Endothelial cell of umbilical vein (primary cell): ENCODE measurements at places on chromosomes 13 and 19. TPM values are rescaled to one million over a fixed set of nuclear protein-coding genes. Genes with fewer than 3 reads are reported as not detected.

Gene SIGLEC12
- polyA plus RNA-seq = not detected in 2 replicates

Gene DNAAF3
- 0.56 and 0.75 TPM in 2 replicates for polyA plus RNA-seq

Gene CD70
- polyA plus RNA-seq = 0.10 TPM in 1 of 2 replicates, not detected in the other

Gene C13orf42
- polyA plus RNA-seq = not detected in 2 replicates

Gene IGFL2
- not detected in 2 replicates for polyA plus RNA-seq

Gene ZNF540
- polyA plus RNA-seq = 0.08 and 0.25 TPM in 2 replicates

Gene RPL21
- 310 and 585 TPM in 2 replicates for polyA plus RNA-seq

Gene CGB5
- polyA plus RNA-seq = not detected in 2 replicates

Gene TNFSF11
- polyA plus RNA-seq = not detected in 2 replicates

Gene ERF
- 102 and 125 TPM in 2 replicates for polyA plus RNA-seq

Gene YJEFN3
- 1.9 and 2.7 TPM in 2 replicates for polyA plus RNA-seq

Gene CNMD
- polyA plus RNA-seq = not detected in 2 replicates

Gene CASP14
- polyA plus RNA-seq = not detected in 2 replicates

Gene ZNF66
- 1.1 and 1.5 TPM in 2 replicates for polyA plus RNA-seq

Gene PRRG2
- 2.9 and 3.0 TPM in 2 replicates for polyA plus RNA-seq

Gene ZNF793
- 0.37 and 0.40 TPM in 2 replicates for polyA plus RNA-seq

Gene CBY2
- not detected in 2 replicates for polyA plus RNA-seq

Gene KCNN1
- 0.18 TPM in 2 replicates for polyA plus RNA-seq

Gene GGN
- polyA plus RNA-seq = 0.39 and 0.73 TPM in 2 replicates

Gene ZNF507
- 4.8 and 6.8 TPM in 2 replicates for polyA plus RNA-seq

Gene EEF1AKMT1
- 7.1 and 9.0 TPM in 2 replicates for polyA plus RNA-seq

Gene FUZ
- 12.3 and 14.5 TPM in 2 replicates for polyA plus RNA-seq

Gene ZNF534
- polyA plus RNA-seq = not detected in 2 replicates

Gene MBD3L2
- not detected in 2 replicates for polyA plus RNA-seq

Gene ADGRE2
- not detected in 2 replicates for polyA plus RNA-seq

Gene CEACAM3
- not detected in 2 replicates for polyA plus RNA-seq

Gene RETN
- polyA plus RNA-seq = not detected in 2 replicates

Gene ICAM4
- 0.41 and 0.44 TPM in 2 replicates for polyA plus RNA-seq

Gene IZUMO1
- 0.18 and 0.35 TPM in 2 replicates for polyA plus RNA-seq

Gene FXYD1
- not detected in 2 replicates for polyA plus RNA-seq

Gene ATP4B
- polyA plus RNA-seq = 0.05 and 0.06 TPM in 2 replicates

Gene IZUMO2
- not detected in 2 replicates for polyA plus RNA-seq

Gene CD177
- not detected in 2 replicates for polyA plus RNA-seq

Gene RAB4B
- 61.0 and 65.8 TPM in 2 replicates for polyA plus RNA-seq

Gene RFX1
- 2.2 and 2.3 TPM in 2 replicates for polyA plus RNA-seq

Gene ZNF723
- not detected in 2 replicates for polyA plus RNA-seq

Gene HCN2
- polyA plus RNA-seq = 0.18 TPM in 2 replicates

Gene CADM4
- polyA plus RNA-seq = 5.0 and 7.7 TPM in 2 replicates

Gene OVOL3
- not detected in 2 replicates for polyA plus RNA-seq

Gene UBE2M
- polyA plus RNA-seq = 86.6 and 87.8 TPM in 2 replicates

Gene TMEM238
- polyA plus RNA-seq = 0.18 TPM in 1 of 2 replicates, not detected in the other

Gene CELF5
- polyA plus RNA-seq = not detected in 2 replicates

Gene MBD3L3
- polyA plus RNA-seq = not detected in 2 replicates

Gene LCP1
- polyA plus RNA-seq = 0.08 and 0.18 TPM in 2 replicates

Gene KLK13
- polyA plus RNA-seq = not detected in 2 replicates

Gene C1QTNF9
- not detected in 2 replicates for polyA plus RNA-seq

Gene NECTIN2
- 238 and 262 TPM in 2 replicates for polyA plus RNA-seq

Gene FPR1
- polyA plus RNA-seq = not detected in 2 replicates

Gene PBX4
- not detected in 2 replicates for polyA plus RNA-seq

Gene FCHO1
- polyA plus RNA-seq = 0.66 and 0.80 TPM in 2 replicates

Gene HSPB6
- polyA plus RNA-seq = 2.3 and 3.4 TPM in 2 replicates

Gene C19orf67
- polyA plus RNA-seq = not detected in 2 replicates
